Left renal pelvis (tissue), 4 donors: ENCODE measurements at places on chromosomes 7 and 10.

GRCh38 chr10:102773320-102773719, 29.6 kb downstream of the WBP1L start:
- no peak for DNase-seq

DNA sequence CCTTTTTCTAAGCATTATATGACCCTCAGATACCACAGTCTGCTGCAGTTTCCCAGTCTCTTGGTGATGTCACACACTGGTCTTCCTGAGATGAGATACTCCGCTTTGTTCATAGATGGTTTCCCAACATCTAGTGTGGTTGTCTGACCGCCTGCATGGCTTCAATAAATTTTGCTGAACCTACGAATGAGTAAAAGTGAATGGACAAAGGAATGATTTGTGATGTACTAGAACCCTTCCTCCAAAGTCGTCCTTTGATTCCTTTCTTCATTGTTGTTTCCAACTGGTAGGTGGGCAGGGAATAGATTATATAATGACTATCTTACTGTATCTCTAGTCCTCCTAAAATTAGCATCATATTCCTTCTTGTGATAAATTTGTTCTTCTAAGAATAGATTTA, 82.5 kb downstream of the SLC35B4 start:
- DNase-seq, result no peak

DNA sequence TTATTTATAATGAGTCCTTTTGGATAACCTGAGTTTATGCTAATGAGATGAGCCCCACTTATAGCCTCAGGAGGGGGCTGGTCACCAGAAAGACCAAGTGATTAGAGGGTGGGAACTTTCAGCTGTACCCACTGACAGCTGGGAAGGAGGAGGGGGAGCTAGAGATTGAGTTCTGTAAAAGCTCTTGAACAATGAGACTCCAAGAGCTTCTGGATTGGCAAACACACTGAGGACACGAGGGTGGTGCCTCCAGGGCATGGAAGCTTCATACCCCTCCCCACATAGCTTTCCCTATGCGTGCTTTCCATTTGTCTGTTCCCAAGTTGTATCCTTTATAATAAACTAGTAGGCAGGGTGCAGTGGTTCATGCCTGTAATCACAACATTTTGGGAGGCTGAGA, 20.3 kb downstream of the MRPS24 start:
- DNase-seq, result no peak

- DNase-seq, result no peak
Observed at GRCh38 chr10:125035136-125035535, 93.2 kb downstream of the ZRANB1 start.

- no peak for DNase-seq
Observed at GRCh38 chr7:148856578-148856881, 27.6 kb downstream of the EZH2 start.

- no peak for DNase-seq
Observed at GRCh38 chr10:14200698-14201544, 129.8 kb downstream of the FRMD4A start.

DNA sequence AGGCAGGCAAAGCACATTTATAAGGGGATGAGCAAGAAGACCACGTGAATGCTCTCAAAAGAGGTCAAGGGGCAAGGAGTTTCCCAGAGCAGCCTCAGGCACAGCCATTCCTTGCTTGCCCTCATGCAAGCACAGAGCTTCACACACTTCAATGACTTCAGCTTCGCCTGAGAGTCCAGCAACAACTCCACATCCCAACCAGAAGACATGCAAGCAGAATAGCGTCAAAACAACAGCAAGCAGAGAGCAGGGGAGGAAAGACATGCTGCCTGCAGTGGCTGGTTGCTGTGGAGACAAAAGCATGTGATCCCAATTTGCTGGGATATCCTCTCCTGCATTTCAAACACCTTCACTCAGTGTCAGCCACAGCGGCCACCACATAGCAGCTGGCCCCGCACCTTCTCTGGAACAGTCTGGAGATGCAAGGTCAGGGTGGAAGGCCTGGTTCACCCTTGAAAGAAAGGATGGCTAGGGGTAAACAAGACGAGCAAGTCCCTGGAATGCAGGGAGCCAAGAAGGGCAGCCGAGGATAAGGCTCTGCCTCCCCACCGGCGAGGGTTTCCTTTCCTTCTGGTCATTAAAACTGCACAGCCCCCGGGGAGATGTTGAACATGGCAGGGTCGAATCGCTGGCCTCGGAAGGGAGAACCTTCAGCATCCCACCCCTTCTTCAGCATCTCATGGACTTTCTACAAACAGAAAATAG, 60.2 kb upstream of the CAMK2B start:
- no peak for DNase-seq

DNA sequence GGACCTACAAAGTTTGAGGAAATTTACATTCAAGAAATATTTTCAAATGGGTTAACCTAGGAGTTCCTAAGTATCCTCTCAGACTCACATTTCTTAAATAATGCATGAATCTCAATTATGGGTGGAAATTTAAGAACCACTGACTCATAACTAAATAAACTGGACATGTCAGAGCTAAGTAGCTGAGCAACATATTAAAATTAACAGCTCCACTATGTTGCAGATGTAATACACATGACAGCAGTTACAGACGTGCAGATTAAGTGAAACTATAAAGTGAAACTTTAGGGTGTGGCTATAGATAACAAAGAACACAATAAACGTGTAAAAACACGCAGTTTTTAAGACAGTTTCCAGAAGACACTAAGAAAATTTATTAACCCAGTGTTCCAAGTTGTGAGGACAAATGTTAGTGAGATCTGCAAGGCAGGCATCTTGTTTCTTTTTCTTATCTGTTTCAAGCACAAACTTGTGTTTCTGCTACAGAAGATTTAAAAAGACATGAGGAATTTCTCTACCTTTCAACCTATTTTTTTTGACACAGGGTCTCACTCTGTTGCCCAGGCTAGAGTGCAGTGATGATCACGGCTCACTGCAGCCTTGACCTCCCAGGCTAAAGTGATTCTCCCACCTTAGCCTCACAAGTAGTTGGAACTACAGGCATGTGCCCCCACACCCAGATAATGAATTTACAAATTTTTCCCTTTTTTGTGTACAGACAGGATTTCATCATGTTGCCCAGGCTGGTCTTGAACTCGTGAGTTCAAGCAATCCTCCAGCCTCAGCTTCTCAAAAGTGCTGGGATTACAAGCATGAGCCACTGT, 25.3 kb downstream of the DNMBP start:
- no peak for DNase-seq

GRCh38 chr7:154767821-154768415, 235.0 kb downstream of the PAXIP1 start:
- DNase-seq, result no peak

GRCh38 chr7:158110034-158110590, 477.5 kb downstream of the PTPRN2 start:
- no peak for DNase-seq

DNA sequence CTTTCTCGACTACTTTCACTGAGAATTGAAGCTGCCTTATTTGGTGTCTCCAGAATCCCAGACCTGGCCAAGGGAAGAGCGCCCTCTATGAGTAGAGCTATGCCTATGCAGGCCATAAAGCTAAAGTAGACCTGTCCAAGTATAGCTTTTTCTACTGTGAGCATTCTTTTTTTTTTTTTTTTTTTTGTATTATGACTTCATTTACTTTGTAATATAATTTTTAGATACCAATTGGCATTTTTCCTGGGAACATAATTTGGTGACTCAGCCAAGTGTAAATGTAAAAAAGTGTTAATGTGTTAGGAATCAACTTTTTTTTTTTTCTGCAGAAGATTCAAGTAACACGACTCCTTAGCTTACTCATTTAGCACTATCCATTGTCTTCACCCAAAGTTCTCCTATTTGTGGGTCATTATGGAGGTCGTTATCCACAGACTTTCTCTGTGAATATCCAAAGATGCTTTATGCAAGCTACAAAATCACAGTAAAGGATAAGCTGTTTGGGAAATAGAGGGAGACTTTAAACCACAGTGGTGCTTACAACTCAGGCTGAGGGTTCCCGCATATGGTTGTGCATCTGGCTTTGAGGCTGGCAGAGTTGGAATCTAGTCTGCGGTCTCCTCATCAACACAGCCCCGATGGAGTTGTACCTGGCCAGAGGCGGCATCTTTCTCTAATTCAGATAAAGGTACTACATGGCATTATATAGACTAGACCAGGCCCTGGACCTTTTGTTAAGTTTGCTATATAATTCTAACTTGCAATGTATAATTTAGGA, 1040.2 kb upstream of the SORCS1 start:
- DNase-seq, result no peak

- no peak for DNase-seq
Observed at GRCh38 chr10:101777619-101778145, 1.8 kb upstream of the FGF8 start.

GRCh38 chr7:26590709-26591108, 273.7 kb downstream of the SKAP2 start:
- DNase-seq, result no peak

DNA sequence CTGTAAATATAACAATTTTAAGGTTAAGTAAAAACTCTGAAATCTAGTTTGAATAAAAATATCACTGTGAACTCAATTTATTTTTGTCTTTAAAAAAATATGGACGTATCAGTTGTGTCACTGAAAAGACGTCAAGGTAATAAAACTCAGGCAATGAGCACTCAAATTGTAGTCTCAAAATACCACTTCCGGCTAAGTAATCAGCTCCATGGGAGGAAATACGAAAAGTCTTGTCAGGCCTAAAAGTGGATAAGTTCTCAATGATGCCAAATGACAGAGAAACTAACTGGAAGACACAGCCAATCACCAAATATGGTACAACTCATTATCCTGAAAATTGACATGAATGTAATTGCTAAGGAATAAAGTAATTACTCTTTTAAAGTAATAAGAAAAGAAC, 719 bp downstream of the CALN1 start:
- DNase-seq, result no peak
